ENCODE measurements at places on chromosomes 5 and 9.
A peak's percentile ranks its signal among the peaks of the same experiment; 100 is the strongest.

- no peak for DNase-seq
Observed at GRCh38 chr5:123855609-123856008, 343.6 kb downstream of the CSNK1G3 start.

GRCh38 chr9:19787672-19788071 lies 1.2 kb downstream of the SLC24A2 start:
- DNase-seq = no peak

DNA sequence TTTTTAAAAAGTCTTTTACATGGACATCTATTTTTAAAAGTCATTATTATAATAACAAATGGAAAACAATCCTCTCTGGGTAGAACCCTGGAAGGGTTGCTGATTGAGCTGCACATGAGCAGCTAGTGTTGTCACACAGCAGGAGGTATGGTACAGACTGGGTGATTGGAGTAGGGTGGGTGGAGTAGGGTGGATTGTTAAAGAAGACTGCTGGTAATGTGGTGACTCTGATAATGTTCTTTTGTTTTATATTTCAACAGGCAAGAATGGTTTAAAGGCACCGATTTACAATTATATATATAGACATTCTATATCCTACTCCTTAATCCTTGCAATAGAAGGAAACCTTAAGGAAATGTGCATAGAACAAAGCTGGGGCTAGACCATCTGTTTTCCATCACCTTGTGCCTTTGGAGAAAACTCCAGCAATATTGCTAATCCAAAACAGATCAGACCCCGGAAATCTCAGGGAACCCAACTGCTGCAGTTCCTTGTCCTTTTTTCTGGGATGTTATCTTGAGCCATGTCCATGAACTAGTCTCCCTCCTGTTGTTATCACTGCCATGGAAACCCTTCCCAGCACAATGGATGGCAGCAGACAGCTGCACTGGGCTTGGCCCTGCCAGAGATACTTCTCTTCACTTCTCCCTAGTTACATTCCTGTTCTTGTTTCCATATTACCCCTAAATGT lies 129.7 kb downstream of the YIPF5 start:
- peak; percentile 49 for DNase-seq

DNA sequence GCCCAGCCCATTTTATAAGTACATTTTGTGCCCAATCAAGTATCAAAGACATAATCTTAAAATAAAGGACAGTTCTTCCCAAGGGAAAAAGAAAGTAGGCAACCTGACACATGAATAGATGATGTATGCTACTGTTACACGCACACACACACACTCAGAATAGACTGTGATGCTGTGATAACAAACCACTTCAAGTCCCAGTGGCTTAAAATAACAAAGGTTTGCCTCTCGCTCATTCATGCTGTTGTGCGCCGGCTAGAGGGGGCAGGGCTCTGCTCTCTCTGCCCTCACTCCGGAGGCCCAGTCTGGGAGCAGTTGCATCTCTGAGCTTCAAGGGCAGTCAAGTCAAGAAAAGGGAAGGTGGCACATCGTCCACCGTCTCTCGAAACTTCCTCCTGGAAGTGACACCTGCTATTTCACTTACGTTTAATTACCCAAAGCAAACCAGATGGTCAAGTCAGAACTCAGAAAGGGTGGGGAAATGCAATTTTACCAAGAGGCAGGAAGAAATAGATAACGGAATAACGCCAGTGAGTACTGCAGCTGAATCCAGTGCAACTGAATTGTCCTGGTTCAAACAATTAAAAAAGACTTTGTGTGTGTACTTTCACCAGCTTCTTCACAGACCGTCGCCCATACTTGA lies 43.3 kb downstream of the ANKRD33B start:
- DNase-seq = no peak

DNA sequence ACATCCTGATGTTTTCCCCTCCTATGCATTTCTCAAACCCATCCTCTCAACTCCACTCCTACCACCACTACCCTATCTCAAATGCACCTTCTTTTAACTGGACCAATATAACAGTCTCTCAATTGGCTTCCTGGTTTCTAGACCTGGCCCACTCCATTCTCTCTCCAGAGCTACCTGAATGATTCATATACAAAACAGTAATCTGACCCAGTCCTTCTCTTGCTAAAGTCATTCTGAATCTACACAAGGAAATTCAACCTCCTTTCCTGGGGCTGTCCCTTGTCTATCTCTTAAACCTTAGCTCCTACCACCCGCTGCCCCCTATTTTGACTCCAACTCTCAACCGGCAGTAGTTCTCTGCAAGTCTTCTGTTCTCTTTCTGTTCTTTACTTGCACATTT lies 97.2 kb downstream of the PCSK1 start:
- DNase-seq = no peak

- DNase-seq = no peak
Observed at GRCh38 chr5:60463179-60463868, 236.6 kb downstream of the DEPDC1B start.

DNA sequence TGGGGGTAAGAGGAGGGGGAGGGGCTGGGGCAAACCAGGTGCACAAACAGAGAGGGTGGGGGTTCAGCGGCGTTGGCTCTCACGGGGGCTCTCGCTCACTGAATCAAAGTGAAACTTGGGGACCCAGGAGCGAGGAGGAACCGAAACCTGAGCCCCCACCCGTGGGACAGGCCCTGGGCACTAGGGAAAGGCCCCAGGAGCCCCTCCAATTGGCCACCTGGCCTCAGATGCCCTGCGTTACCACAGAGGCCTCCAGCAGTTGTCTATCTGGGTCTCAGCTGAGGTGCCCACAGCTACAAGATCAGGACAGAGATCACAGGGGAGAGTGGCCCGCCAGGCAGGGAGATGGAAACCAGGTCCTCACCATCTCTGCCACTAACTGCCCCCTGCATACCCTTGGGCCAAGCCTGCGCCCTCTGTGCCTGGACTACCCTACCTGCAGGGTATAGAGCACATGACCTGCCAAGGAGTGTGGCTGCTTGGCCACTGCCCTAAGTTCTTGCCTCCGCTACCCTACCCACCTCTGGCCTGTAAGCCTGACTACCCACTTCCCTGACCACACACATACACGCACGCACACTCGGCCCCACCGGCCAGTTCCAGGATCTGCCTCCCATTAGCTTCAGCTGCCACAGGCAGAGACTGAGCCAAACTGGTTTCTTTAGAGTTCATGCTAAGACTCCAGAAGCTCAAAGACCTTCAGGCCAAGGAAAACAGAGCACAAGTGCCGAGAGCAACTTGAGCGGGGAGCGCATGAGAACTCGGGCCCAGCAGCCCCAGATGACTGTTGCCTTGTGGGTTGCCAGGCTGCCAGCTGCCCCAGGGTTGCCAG lies 39.9 kb downstream of the PAX5 start:
- DNase-seq = no peak

GRCh38 chr5:145408048-145408341 lies 427.1 kb downstream of the PRELID2 start:
- DNase-seq = no peak

DNA sequence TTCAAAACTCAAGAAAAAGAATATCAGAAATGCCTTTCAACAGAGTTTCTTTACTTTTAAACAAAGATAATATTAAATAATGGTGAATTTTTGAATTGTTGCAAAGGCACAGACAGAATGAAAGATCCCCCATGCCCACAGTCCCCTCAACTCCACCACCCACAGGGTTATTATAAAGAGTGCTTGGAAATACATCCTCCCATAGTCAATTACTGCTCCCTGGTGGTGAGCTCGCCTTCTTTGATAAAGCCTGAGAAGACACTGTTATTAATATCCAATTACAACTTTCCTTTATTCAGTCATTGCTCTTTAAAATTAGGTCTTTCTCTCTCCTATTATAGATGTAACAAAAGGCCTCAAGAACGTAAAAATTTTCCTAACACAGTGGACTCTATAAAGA lies 490.2 kb upstream of the RORB start:
- no peak for DNase-seq

DNA sequence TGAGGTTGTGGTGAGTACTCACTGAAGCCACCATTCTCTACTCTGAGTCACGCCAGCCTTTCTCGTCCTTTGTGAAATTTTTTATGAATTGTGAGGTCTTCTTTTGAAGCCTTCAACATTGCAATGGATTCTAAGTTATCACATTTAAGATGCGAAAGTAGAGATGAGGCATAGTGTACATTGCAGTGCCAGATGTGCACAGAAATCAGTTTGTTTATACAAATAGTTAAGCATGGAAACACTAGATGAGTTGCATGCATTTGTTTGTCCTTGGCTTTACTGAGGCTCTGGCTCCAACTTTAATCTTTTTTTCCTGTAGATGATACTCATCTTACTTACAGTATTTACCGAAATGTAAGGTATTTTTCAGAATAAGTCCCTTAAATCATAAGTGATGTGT lies 453.7 kb upstream of the RIOK2 start:
- no peak for DNase-seq

GRCh38 chr5:140469259-140469658 lies 67.6 kb downstream of the ANKHD1 start:
- DNase-seq = no peak

GRCh38 chr5:56142614-56143372 lies 90.3 kb downstream of the ANKRD55 start:
- no peak for DNase-seq

DNA sequence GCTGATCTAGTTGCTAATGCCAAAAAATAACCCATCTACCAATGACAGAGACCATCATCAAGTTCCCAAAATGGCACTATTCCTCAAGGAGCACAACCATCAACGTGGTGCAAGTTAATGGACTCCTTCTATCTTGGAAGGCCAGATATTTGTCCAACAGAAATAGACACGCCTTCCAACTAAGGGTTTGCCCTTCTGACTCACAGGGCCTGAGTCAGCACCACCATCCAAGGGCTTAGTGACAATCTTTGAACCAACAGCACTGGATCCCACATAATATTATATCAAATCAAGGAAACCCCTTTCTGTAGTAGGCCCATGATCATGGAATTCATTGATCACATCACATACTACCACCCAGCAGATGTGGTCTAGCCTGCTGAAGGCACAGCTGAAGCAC lies 84.3 kb downstream of the MED27 start:
- no peak for DNase-seq

GRCh38 chr5:181114844-181115778 lies 15.9 kb downstream of the OR2V1 start:
- DNase-seq = no peak

DNA sequence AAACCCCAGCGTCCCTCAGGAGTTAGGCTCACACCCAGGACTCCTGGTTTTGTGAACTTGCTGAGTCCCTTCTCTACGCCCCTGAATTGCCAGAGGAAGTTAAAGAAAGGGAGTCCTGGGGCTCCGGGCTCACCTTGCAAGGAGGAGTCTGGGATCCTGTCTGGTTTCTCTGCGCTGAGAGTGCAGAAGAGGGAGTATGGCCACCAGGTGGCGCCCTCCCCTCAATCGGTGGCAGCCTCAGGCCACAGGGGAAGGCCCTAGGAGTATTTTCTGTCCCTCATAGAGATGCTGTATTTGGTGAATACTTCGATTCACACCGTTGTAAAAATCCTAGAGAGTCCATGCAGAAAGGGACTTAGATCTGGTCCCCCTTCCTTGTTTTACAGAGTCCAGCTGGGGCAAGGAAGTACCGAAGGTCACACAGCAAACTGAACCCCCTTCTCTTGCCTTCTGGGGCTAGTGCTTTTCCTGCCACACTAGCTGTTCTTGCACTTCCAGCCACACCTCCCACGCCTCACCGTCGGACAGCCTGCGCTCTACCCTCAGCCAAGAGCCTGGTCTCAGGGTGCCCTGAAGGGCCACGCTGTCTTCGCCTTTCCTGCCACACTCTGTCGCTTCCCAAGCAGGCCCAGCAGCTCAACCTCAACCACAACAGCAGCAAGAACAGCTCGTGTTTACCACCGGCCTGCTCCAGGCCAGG lies 10.2 kb downstream of the HAND1 start:
- DNase-seq = no peak

- no peak for DNase-seq
Observed at GRCh38 chr5:2505217-2505616, 246.3 kb downstream of the IRX2 start.

GRCh38 chr5:120771202-120771601 lies 307.1 kb downstream of the PRR16 start:
- no peak for DNase-seq

GRCh38 chr5:157918811-157919742 lies 60.1 kb upstream of the CLINT1 start:
- peak; percentile 2 for DNase-seq

GRCh38 chr5:170310256-170310926 lies 12.8 kb upstream of the LCP2 start:
- DNase-seq = no peak

- DNase-seq = no peak
Observed at GRCh38 chr5:36593867-36594266, 12.5 kb upstream of the SLC1A3 start.

DNA sequence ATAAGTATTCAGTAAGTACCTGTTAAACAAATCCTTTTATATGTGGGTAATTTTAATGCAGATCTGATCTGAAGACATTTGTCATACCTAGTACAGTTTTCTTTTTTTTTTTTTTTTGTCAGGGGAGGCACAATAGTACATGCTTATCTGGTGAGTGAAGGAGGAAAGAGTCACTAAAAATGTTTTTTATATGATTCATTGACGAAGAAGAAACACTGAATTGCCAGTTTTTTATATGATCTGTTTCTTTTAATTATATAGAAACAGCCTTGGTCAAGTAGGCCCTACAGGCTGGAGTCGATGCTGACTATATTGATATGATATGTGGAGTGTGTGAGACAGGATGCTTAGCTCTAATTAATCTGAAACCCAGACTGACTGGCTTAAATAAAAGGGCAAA lies 315.2 kb downstream of the PSAT1 start:
- no peak for DNase-seq

DNA sequence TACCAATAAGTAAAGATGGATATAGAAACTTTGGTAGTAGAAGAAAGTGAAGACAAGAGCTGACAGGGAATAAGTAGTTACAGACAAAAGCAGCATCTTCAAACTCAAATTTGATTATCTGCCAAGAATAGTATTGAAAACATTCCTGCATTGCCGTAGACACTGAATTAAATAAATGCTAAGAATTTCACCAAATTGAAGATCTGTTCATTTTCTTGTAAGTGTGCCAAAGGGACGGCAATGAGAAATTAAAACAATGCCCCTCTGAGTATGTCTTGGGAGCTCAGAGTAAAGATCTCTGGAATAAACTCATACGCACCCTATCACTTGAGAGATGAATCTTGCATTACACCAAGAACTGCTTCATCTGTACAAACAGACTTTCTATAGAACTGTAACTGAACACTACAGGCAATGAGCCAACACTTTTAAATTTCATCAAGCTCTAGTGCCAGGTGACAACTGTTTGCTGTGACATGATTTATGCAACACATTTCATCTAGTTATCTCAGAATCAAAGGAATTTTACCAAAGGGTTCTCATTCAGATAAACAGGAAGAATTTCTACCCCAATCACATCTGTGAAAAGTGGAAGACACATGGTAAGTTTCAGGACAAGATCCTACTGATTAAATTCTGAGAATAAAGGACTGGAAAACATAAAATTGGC lies 66.9 kb downstream of the RFX3 start:
- DNase-seq = peak; percentile 36

Measured in HFF-Myc (cell line).